ENCODE measurements at places on chromosomes 2 and 18. TPM values are rescaled to one million over a fixed set of nuclear protein-coding genes. Genes with fewer than 3 reads are reported as not detected.
A peak's percentile ranks its signal among the peaks of the same experiment; 100 is the strongest.

LCT gene
- total RNA-seq, result not detected

- no peak for DNase-seq
Observed at GRCh38 chr18:54466248-54467005, 108.7 kb downstream of the C18orf54 start.

RNF125 gene
- total RNA-seq, result 3.5 TPM

GRCh38 chr2:205077159-205077558 lies 531.9 kb downstream of the PARD3B start:
- no peak for DNase-seq

DNA sequence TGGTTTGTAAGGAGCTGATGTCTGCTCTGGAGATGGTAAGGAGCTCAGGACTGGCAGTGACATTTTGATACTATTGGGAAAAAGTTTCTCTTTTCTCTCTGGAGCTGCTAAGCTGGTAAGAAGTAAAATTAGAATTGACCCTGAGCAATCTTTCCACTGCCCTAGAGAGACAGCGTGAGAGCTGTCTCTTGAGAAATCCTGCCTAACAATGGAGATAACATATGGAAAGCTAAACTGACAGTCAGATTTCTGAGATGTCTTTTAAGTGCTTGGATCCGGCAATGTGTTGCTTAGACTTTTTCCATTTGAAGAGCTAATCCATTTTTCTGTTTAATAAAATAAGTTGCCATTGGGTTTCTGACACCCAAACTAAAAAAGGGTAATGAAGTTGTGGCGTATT lies 302.4 kb downstream of the KCNS3 start:
- no peak for DNase-seq

RPRM gene
- not detected for total RNA-seq

IL1B gene
- total RNA-seq, result 5.5 TPM

DNA sequence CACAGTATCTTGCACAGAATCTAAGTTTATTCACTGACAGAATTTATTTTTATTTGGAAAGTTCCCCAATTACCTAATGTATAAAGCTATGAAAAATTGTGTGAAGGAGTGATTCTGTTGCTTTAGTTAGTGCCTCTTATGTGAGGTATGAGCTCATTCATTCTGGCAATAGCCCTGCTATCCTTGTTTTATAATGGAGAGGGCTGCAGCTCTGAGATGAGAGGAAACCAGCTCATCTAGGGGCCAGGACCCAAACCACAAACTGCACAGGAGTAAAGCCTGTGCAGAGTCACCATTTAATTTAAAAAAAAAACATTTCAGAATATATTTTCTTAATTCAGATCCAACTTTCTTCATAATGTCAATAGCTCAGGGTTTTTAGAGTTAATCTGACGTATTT lies 383.0 kb downstream of the TMEM182 start:
- no peak for DNase-seq

- no peak for DNase-seq
Observed at GRCh38 chr2:150542172-150542571, 54.7 kb upstream of the RND3 start.

GRCh38 chr2:111941531-111941930 lies 43.1 kb downstream of the MERTK start:
- no peak for DNase-seq

DNA sequence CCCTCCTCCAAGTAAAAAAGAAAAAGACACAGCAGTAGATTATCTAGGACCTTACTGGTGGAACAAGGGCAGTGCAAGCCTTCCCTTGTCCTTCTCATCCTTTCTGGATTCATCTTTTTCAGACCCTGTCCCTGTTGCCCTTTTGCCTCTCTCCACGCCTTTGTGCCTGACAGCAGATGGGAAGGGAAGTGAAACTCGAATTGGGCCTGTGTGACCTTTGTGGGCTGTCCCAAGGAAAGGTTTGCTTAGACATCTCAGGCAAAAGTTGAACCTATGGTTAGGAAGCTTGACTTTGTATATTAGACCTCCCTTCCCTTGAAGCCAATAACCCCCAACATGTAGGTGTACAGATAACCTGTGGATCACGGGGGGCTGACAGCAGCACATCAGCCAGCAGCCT lies 185.3 kb downstream of the PRKCE start:
- DNase-seq, result no peak

DNA sequence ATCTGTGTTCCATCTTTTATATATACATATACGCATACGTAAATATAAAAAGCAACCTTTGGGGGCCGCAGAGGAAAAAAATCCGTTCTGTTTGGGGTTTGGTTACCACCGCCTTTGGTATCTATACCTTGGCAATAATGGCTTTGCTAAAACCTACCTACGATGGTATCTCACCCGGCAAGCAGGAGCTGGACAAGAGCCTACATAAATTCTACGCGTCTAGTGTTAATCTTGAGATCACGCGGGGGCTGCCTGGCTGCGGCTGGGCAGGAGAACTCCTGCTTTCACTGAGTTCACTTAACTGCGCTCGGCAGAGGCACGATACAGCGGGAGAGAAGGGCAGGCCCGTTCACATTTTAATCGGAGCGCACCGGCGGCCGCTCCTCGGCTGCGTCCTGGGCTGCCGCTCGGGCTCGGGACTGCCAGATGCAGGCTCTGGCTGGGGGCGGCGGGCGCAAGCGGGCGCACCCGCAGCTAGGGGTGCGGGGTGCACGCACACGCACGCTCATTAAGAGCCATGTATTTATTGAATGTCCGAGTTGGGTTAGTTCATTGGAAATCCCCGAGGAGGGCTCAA lies 1.7 kb upstream of the POU3F3 start:
- no peak for DNase-seq

FAP gene
- total RNA-seq, result 8.7 TPM

DNA sequence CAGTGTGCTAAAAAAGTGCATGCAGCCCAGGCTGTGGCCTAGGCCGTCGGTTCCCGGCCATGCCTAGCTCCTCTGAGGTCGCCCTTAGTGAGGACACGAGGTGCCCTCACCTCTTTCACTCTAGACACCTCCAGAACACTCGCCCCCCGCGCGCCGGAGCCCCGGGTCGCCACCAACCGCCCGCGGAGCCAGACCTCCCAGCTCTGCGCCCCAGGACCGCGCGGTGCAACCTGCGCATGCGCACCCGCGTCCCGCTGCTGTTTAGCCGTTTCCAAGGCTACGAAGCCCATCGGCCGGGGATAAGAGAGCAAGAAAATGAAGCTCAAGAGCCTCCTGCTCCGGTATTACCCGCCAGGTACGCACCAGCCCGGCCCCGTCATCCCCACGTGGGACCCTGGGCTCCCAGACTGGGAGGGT lies at the start of gene DAW1:
DAW1 (plus strand) TSS at position 257 of the 417 bp plus-strand sequence; CDS start at position 316, 59 bp downstream.
- DNase-seq, result no peak

- DNase-seq, result no peak
Observed at GRCh38 chr18:27206411-27206810, 21.3 kb upstream of the CHST9 start.

TBR1 gene
- total RNA-seq, result 0.26 TPM

GRCh38 chr2:30688956-30689401 lies 118.3 kb downstream of the CAPN13 start:
- DNase-seq, result no peak

DNA sequence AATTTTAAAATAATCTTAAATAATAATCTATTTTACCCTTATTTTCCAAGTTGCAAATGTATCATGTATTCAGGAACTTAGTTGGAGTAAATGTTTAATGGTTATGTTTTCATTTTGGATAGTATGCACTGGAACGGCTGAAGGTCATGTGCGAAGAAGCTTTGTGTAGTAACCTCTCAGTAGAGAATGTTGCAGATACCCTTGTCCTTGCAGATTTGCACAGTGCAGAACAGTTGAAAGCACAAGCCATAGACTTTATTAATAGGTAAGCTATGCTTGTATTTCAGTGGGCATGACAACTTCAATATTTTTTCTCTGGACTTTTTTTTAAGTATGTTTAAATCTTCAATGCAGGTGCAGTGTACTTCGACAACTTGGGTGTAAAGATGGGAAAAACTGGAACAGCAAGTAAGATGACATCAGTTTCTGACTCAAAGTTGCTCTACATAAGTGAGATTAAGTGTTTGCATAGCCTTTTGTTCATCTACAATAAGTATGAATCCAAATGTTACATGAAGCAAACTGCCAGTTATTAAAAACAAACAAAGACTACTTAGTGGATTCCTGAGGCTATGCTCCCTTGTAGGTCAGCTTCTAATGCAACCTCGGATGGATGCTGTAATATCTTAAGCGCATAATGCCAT lies 63.1 kb downstream of the SPOPL start:
- no peak for DNase-seq

GRCh38 chr18:79844999-79845563 lies 47.3 kb downstream of the KCNG2 start:
- DNase-seq, result no peak

DNA sequence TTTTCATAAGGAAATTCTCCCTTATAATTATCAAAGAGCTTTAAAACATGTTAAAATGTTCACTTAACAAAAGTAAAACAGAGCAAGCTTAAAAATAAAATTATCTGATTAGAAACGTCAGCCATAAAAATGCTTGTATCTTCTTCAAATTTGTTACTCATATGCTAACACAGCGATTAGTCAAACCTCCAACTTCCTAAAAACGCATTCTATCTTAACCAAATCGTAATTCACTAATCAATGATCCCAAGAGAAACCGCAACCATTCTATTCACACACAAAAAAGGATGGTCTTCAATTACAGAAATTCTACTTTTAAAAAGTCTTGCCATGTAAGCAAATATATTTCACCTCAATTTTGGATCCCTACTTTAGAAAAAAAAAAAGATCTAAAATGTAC lies 1.9 kb downstream of the STK17B start:
- peak; percentile 19 for DNase-seq

IL36G gene
- total RNA-seq, result not detected

C2orf78 gene
- not detected for total RNA-seq

MYCN gene
- total RNA-seq, result not detected

GRCh38 chr2:144512891-144513351 lies 7.0 kb downstream of the ZEB2 start:
- no peak for DNase-seq

- DNase-seq, result no peak
Observed at GRCh38 chr2:241948299-241948897, 78.9 kb downstream of the RTP5 start.

IL36RN gene
- not detected for total RNA-seq
